ENCODE measurements at places on chromosomes 13 and 19.

DNA sequence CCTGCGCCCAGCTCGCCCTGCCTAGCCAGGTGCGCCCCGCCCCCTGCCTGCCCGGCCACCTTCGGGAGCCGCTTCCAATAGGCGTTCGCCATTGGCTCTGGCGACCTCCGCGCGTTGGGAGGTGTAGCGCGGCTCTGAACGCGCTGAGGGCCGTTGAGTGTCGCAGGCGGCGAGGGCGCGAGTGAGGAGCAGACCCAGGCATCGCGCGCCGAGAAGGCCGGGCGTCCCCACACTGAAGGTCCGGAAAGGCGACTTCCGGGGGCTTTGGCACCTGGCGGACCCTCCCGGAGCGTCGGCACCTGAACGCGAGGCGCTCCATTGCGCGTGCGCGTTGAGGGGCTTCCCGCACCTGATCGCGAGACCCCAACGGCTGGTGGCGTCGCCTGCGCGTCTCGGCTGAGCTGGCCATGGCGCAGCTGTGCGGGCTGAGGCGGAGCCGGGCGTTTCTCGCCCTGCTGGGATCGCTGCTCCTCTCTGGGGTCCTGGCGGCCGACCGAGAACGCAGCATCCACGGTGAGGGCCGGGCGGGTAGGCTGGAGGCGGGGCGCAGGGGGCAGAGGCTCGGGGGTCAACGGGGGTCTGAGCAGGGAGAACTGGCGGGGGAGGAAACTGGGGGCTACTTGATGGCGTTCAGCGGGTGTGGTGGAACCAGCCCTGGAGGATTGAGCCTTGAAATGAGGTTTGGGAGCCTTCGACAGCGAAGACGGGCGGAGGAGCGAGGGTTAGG lies at the start of gene SPINT2:
TSS of gene SPINT2 (plus strand) at position 88 of the 727 bp plus-strand sequence. CDS start at position 408, 320 bp downstream.
- DNase-seq: no peak

- no peak for DNase-seq
Observed at GRCh38 chr13:66984241-66984640, 245.9 kb downstream of the PCDH9 start.

DNA sequence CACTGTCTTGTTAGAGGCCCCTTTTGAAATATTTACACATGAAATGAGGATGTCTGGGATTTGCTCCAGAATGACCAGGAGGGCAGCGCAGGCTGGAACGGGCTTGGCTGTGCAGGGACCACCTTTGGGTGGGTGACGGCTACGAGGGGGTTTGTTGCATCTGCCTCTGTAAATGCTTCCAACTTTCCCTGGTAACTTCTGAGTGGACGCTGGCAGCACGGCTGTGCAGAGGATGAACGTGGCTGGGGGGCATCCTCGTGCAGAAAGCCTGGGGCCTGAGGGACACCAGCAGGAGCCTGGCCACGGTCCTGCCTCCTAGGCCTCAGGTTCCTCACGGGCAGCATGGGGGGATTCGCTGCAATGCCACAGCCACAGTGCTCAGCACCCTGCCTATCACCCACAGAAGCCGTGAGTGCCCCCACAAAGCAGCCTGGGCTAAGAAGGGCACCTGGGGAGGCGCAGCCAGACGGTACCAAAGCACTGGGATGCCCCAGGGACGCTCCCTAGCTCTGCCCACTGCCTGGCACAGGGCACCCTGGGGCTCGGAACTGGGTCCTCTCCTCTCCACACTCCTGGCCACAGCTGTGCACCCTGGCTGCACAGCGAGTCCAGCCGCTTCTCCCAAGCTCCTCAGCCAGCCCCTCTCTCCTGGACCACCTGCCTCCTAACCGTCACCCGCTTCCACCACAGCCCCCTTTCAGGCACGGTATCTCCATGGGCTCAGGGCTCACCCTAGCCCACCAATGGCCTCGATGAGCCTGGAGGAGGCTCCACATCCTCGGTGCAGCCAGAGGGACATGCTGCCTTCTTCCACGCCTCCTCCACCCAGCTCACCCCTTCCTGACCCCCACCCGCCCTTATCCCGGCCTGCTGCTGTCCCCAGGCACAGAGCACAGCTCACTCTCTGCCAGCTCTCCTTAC lies 44.5 kb downstream of the MLLT1 start:
- no peak for DNase-seq

DNA sequence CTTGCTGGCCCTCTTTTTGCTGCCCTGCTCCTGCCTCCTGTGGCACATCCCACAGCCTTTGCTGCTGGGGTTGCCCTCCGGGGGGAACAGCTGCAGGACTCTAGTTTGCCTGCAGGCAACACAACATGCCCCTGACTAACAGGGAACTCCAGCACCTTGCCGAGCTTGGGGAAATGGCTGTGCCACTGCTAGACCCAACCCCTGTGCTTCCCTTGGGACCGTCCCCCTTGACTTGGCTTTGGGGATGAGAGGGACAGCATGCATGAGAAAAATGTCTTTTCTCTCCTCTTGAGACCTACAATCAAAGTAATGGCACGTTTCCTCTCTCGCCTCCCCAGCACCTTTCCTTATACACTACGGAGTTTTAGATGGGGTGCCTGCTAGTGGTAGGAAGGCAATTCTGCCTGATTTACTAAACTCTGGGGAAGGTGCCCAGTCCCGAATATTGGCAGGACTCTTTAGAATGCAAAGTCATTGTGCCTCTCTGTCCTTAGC lies 12.4 kb upstream of the VWA8 start:
- DNase-seq: no peak

GRCh38 chr19:23908165-23908564 lies 6.5 kb upstream of the ZNF726 start:
- DNase-seq: no peak

DNA sequence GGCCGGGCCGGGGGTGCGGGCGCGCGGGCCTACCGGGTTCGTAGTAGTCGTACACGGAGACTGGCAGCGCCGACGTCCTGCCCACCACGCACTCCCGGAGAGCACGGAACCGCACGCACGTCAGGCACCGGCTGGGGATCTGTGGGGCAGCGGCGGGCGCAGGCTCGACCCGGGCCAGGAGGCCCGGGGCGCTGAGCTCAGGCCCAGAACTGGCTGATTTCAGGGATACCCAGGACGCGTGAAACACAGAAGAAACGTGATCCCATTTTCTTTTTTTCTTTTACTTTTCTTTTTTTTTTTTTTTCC lies 9.0 kb downstream of the F2RL3 start:
- DNase-seq: peak; percentile 24

DNA sequence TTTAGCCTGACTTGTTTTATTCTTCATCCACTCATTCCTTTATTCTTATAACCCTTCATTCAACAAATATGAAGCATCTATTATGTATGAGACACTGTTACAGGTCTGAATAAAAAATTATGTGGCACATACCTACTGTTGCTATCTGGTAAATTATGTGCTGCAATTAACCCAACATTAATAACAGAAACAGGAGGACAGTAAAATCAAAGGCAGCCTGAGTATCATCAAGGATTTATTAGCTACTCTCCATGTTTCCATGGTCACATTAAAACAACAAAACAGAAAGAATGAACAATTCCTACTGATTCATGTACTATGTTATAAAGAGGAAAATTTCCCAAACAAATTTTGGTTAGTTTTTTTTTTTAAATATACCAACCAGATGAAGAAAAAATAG lies 43.9 kb downstream of the RAP2A start:
- DNase-seq: no peak

- no peak for DNase-seq
Observed at GRCh38 chr13:30831515-30831914, 74.6 kb upstream of the MEDAG start.

- DNase-seq: no peak
Observed at GRCh38 chr19:35105411-35106290, 10.0 kb upstream of the FXYD3 start.

DNA sequence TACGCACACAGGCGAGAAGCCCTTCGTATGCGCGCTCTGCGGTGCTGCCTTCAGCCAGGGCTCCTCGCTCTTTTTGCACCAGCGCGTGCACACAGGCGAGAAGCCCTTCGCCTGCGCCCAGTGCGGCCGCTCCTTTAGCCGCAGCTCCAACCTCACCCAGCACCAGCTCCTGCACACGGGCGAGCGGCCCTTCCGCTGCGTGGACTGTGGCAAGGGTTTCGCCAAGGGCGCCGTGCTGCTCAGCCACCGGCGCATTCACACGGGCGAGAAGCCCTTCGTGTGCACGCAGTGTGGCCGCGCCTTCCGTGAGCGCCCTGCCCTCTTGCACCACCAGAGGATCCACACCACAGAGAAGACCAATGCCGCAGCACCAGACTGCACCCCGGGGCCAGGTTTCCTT lies 4.7 kb downstream of the ZNF324B start:
- DNase-seq: no peak

- no peak for DNase-seq
Observed at GRCh38 chr19:18203408-18203862, 407 bp downstream of the RAB3A start.

DNA sequence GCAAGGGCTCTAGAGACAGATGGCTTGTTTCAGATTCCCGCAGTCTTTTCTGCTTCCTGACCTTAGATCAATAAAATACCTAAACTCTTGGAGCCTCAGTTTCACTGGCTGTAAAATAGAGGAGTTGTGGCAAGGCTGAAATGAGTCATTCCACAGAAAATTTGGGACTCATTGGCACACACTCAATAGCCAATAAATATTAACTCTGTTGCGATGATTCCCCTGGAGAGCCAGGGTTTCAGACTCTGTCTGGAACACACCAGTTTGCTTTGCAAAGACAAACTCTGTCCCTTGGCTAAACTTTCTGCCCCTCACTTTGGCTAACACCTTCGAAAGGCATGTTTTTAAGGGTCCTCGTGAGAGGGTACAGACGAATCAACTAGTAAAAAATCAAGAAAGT lies 18.1 kb upstream of the UBE2L5 start:
- DNase-seq: no peak

DNA sequence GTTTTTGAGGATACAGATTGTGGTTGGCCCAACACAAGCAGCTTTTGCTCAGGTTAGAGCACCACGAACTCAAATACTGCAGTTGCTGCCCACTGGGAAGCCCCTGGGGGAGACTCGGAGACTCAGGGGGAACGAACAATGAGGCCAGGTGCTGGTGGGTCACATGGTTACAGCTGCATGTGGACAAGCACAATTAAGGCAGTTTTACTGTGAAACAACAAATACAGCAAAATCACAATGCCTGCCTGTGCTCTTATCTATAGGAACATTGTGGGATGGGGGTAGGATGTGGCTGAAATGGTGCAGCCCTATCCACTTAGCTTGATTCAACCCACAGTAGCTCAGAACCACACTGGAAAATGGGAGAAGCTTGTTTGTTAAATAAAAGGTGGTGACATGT lies 119.7 kb upstream of the SPATA13 start:
- DNase-seq: no peak

DNA sequence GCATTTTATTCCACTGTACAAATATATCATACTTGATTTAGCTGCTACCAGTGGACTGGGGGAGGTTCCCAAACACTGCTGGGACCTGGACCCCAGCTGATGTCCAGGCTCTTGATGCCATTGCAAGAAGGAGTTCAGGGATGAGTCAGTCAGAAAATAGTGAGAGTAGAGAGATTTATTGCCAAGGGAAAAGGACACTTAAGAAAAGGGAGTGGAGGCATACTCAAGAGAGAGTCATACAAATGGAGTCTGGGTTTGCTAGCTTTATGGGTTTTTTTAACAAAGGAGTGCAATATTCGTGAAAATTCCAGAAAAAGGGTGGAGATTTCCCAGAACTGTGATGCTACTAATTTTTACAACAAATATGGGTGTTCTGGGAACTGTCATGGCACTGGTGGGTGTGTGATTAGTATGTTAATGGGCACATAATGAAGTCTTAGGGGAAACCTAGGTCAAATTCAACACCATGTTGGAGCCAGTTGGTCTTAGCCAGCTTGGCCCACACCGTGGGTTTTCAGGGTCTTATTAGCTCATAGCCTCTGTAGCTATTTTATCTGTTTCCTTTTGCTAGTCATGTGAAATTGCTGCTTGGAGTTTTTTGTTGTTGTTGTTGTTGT lies 36.2 kb downstream of the GPC6 start:
- no peak for DNase-seq

DNA sequence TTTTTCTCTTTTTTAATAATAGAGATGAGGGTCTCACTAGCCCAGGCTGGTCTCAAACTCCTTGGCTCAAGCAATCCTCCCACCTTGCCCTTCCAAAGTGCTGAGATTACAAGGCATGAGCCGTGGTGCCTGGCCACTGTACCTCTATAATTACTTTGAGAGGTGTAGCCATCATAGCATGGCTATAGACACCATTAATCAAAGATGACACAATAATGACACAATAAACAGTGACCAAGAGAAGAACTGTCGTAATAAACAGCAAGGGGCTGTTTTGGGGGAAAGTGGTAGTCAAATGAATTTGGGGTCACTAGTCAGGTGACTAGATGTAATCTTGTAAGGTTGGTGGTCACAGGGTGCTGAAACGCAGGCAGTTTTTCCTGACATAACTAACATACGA lies 30.4 kb downstream of the KLF5 start:
- no peak for DNase-seq

DNA sequence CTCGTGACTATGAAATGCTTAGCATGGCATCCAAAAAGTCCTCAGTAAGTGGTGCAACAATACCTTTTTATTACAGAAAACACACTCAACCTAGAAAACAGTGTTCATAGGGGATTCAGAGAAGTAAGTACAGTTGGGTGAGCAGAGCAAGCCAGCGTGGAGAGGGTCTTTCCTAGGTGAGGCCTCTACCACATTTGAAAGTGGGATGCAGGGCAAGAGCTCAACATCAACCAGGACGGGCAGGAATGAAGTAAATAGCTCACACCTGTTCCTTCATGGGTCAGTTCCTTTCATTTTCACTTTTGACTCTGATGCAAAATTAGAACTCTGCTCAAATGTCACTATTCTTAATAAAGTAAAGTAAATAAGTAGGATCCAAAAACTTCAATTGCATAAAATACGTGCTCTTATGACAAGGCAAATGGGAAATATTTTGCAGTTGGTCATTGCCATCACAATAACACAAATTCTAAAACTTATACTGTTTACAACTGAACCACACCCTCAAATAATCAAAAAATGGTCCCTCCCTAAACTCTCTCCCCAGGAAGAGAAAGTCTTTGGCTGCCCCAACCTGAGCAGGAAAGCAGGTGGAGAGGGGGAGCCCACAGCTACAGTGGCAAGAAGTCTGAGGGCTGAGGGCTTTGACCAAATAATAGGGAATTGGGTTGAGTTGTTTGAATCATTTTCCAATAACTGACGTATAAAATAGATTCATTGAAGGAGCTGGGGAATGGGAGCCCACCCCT lies 20.2 kb downstream of the CHAMP1 start:
- DNase-seq: no peak

- DNase-seq: no peak
Observed at GRCh38 chr13:87274209-87274819, 396.9 kb upstream of the SLITRK5 start.

DNA sequence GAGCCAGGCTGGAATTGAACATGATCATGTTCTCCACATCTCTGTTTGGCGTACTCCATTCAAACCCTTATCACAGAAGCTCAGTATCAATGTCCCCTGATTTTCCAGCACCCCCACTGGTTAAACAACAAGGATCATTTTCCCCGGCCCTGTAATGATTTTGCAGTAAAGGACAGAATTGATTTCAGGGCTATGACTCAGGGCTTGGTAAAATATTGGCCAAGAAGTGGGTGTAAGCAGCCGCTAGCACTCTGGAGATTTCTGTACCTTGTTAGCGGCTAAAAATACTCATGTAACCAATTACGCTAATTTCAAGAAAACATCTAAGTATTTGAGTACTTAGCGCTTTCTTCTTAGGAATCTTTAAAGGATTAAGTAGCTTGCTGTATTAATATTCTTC lies 69.5 kb upstream of the FNDC3A start:
- DNase-seq: no peak

GRCh38 chr13:82002710-82003109 lies 1661.8 kb upstream of the SPRY2 start:
- no peak for DNase-seq

Measured in naive thymus-derived CD4-positive, alpha-beta T cell (primary cell).